CD8-positive, alpha-beta memory T cell (primary cell): ENCODE measurements at places on chromosomes 7 and 10. TPM values are rescaled to one million over a fixed set of nuclear protein-coding genes. Genes with fewer than 3 reads are reported as not detected.

ABCB4 gene
- polyA plus RNA-seq = not detected

PILRA gene
- polyA plus RNA-seq = 0.37 TPM

BAIAP2L1 gene
- 0.29 TPM for polyA plus RNA-seq

PRPF18 gene
- polyA plus RNA-seq = 47.9 TPM

PDK4 gene
- not detected for polyA plus RNA-seq

ELMO1 gene
- 65.6 TPM for polyA plus RNA-seq

GCK gene
- polyA plus RNA-seq = 0.46 TPM

ELFN1 gene
- 0.20 TPM for polyA plus RNA-seq

C10orf53 gene
- not detected for polyA plus RNA-seq

WDR11 gene
- 20.8 TPM for polyA plus RNA-seq

SFTPA1 gene
- not detected for polyA plus RNA-seq

PDZD7 gene
- polyA plus RNA-seq = 0.23 TPM

CYP3A5 gene
- 0.16 TPM for polyA plus RNA-seq

CACUL1 gene
- polyA plus RNA-seq = 39.2 TPM

CYP26C1 gene
- not detected for polyA plus RNA-seq

TEX47 gene
- not detected for polyA plus RNA-seq

SPDYE9 gene
- 0.16 TPM for polyA plus RNA-seq

ZNF365 gene
- polyA plus RNA-seq = 2.7 TPM

CDH23 gene
- 2.0 TPM for polyA plus RNA-seq

ST8SIA6 gene
- polyA plus RNA-seq = 1.9 TPM

FFAR4 gene
- not detected for polyA plus RNA-seq

COA1 gene
- 68.9 TPM for polyA plus RNA-seq

OPN1SW gene
- not detected for polyA plus RNA-seq

FAM13C gene
- polyA plus RNA-seq = not detected

CFAP58 gene
- polyA plus RNA-seq = not detected

OR6V1 gene
- not detected for polyA plus RNA-seq

CCDC146 gene
- polyA plus RNA-seq = 5.6 TPM

KIAA1217 gene
- polyA plus RNA-seq = not detected

ANKRD2 gene
- polyA plus RNA-seq = not detected

ZNF37A gene
- polyA plus RNA-seq = 7.2 TPM

PLPP4 gene
- not detected for polyA plus RNA-seq

FEZF1 gene
- polyA plus RNA-seq = not detected

MRLN gene
- polyA plus RNA-seq = not detected

NUTM2A gene
- not detected for polyA plus RNA-seq

GRID2IP gene
- not detected for polyA plus RNA-seq

DENND2A gene
- not detected for polyA plus RNA-seq

OR2A12 gene
- polyA plus RNA-seq = not detected

SSC4D gene
- 0.17 TPM for polyA plus RNA-seq

ADCYAP1R1 gene
- not detected for polyA plus RNA-seq

ZPBP gene
- polyA plus RNA-seq = not detected

PPP1R3C gene
- polyA plus RNA-seq = not detected

SLK gene
- polyA plus RNA-seq = 15.8 TPM

RASSF4 gene
- 0.85 TPM for polyA plus RNA-seq

AKR1D1 gene
- polyA plus RNA-seq = not detected

MYO3A gene
- polyA plus RNA-seq = not detected

UMAD1 gene
- polyA plus RNA-seq = 27.4 TPM

ANKRD61 gene
- not detected for polyA plus RNA-seq
